ENCODE measurements at places on chromosomes 11 and 22.

- no peak for DNase-seq
Measured at GRCh38 chr11:29306527-29306926, 710.3 kb downstream of the KCNA4 start.

GRCh38 chr11:62712276-62712812 is 4.9 kb downstream of the GNG3 start:
- DNase-seq, result no peak

GRCh38 chr11:15707194-15707593 is 592.5 kb downstream of the INSC start:
- no peak for DNase-seq

GRCh38 chr11:116257883-116258282 is 514.9 kb downstream of the BUD13 start:
- no peak for DNase-seq

DNA sequence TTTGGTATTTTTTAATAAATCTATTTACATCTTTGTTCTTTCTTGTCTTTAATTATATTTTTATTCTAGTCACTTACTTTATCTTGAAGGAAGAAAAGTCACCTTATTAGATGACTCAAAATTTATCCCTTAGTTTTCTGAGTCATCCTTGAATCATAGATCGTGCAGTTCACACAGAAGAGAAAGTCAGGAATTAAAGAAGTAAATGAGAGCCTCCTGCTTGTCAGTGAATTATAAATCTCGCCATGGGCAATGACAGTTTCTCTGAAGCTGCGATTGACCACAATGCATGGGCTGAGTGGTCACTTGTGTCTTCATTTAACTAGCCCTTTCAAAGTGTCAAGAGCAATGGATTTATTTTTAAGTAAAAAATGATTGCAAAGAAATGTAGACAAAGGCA is 91.2 kb downstream of the LUZP2 start:
- DNase-seq, result no peak

GRCh38 chr11:126589492-126589803 is 234.0 kb downstream of the ST3GAL4 start:
- DNase-seq, result no peak

- no peak for DNase-seq
Measured at GRCh38 chr11:122711831-122712381, 56.4 kb downstream of the UBASH3B start.

GRCh38 chr22:42800451-42801251 is 56.4 kb downstream of the ARFGAP3 start:
- no peak for DNase-seq

GRCh38 chr22:31230155-31230870 is 18.2 kb downstream of the LIMK2 start:
- no peak for DNase-seq

DNA sequence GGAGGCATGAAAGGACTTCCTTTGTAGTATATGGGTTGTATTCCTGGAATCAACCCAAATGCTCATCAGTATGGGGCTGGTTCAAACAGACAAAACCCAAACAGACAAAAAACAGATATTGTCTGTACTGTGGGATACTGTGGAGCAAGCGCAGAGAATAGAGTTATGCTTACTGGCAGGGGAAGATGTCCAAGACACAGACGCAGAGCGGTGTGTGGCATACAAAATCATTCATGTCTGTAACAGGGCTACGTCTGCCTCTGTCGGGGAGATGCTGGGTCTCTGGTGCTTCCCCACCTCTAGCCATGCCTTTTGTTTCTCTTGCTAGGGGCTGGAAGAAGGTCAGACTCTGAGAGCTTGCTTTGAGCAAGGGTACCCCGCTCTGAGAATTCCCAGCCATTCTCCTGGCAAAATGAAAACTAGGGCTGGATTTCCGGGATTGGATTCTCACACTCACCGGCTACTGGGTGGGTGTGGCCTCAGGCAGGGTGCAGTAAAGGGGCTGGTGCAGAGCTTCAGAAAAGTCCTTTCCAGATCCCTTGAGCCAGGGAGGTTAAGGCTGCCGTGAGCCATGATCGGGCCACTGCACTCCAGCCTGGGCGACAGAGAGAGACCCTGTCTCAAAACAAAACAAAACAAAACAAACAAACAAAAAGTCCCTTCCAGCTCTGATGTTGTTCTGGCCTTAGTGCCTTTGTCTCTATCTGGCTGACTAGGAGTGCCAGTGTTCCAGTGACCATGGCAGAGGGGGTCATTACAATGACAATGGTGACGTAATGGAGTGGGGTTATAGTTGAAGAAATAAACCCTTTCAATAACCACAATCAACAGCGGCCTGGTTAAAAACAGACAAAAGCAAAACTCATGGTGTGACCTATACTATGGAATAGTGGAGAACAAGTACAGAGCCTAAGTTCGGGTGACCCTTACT is 2.9 kb upstream of the ABCC8 start:
- DNase-seq, result no peak

- DNase-seq, result no peak
Measured at GRCh38 chr11:72724851-72725723, 27.1 kb downstream of the ARAP1 start.
